ENCODE measurements at places on chromosomes 7 and 10.
A peak's percentile ranks its signal among the peaks of the same experiment; 100 is the strongest.

GRCh38 chr10:1249142-1249920, 193.1 kb downstream of the WDR37 start:
- no peak for DNase-seq

DNA sequence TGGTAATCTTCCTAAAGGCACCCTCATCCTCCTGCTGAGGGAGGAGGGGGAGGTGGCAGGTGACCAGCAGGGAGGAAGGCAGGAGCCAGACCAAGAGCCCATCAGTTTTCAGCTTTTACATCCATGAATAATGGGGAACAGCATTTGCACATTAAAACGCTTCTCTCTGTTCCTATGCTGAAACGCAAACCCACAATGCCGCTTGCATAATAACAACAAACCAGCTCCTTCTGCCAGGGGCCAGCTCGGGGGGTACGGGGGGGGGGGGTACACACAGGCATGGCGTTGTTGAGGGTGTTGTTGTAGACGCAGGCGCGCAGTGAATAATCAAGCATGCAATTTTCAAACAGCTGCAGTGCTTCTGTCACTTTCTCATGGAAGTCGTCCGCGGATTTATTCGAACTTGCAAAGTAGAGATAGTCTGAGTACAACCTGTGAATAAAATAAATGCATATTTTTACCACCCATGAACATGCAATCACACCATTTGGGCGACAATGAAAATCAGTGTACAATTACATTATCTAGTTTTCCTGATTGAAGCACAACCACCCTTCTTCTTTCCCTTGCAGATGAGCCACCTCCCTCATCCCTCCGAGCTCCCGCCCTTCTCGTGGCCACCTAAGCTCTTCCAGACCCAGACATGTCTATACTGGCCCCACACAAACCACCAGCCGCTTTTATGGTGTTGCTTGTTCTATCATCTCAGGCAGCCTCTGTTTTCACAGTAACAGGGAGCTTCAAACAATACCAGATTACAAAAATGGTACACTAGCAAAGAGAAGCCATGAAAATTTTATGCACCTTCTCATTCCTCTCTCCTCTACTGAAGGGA, 72.2 kb downstream of the CHST15 start:
- peak; percentile 84 for DNase-seq

GRCh38 chr7:140475747-140476333, 3.5 kb downstream of the MKRN1 start:
- peak; percentile 56 for DNase-seq

DNA sequence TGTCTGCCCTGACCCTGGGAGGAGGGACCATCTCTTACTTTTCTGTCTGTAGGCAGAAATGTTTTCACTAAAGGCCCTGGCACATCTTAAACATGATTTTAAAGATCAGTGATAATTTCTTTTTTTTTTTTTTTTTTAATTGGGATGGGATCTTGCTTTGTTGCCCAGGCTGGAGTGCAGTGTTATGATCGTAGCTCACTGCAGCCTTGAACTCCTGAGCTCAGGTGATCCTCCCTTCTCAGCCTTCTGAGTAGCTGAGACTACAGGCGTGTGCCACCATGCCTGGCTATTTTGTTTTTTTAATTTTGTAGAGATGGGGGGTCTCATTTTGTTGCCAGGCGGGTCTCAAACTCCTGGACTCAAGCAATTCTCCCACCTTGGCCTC, 65.3 kb downstream of the RBM20 start:
- no peak for DNase-seq

GRCh38 chr7:44094883-44095592, 9.1 kb upstream of the AEBP1 start:
- DNase-seq, result no peak

- DNase-seq, result no peak
Observed at GRCh38 chr10:101241840-101242707, 12.8 kb upstream of the LBX1 start.

Measured in bronchial epithelial cell (primary cell).